ENCODE measurements at places on chromosomes 3 and 15.

DNA sequence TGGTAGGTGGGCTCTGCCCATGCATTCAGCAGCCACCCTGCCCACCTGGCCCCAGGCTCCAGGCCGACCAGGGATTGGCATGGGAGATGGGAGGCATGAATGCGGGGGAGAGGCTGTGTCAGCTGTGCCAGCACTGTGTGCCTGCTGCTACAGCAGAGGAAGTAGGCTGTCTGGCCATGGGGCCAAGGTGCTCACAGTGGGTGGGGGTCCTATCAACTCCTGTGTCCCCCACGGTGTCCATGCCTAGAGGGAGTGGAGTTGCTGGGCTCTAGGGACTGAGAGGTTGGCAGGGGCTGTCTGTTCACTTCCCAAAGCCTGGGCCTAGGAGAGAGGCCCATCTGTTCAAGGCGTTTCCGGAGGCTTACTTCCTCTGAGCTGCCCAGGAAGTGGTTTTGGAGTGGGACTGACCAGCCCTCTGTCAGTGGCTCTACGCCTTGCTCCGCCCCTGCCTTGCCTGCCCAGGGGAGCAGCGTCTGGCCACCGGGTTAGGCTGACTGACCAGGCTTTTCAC, 5.8 kb downstream of the PRKCD start:
- DNase-seq = peak; percentile 85

DNA sequence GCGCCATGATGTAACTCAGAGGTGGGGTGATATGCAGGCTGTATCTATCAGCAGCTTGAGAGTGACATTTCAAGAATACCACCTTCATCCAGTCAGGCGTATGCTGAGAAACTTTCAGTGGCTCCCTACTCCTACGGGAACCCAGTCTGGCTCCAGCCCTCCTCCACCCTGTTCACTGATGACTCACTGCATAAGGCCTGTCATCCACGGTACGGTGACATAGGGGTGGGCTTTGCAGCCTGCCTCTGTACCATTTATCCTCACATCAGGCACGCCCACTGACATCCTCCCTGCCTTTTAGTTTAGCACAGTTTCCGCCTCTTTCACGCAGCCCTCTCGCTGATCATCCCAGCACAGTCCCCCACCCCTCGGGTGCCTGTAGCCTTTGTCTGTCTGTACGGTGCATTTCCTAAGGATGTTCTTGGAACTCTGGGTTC, 11.7 kb downstream of the PXYLP1 start:
- DNase-seq = peak; percentile 23

DNA sequence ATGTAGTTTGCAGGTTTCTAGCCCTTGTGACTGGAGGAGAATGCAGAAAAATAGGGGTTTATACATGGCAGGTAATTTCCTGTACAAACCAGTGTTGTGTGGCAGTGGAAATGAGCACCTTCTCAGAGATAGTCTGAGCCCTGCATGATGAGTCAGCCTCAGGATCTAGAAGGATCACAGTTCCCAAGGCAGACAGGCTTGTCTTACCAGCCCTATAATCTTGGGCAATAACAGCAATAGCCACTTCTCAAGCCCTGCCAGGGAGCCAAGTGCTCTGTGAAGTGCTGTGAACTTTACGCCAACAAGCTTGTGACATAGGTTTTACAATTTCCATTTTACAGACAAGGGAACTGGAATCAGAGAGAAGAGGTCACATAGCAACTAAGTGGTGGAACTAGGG, 89.4 kb downstream of the CD47 start:
- DNase-seq = peak; percentile 93

- DNase-seq = peak; percentile 18
Observed at GRCh38 chr15:97875513-97876280, 84.8 kb upstream of the ARRDC4 start.

GRCh38 chr15:94265009-94265408, 33.6 kb downstream of the MCTP2 start:
- DNase-seq = no peak

DNA sequence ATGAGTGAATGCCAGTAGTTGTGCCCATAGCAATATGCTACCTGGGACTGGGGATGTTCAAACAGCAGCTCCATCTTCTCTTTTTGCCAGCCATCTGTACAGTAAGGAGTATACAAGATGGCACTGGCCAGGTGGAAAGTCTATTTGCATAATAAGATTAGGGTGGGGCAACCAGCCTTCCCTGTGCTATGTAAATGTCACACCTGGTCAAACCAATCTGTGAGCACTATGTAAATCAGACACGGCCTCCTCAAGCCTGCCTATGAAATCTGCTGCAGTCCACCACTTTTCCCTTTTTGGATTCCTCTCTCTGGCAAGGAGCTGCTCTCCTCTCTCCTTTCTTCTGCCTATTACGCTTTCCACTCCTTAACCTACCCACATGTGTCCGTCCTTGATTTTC, 53.0 kb downstream of the C3orf80 start:
- no peak for DNase-seq

GRCh38 chr3:153431076-153431475, 269.1 kb downstream of the RAP2B start:
- peak; percentile 49 for DNase-seq

GRCh38 chr15:36671017-36671416, 91.6 kb downstream of the CDIN1 start:
- DNase-seq = peak; percentile 23
